ENCODE measurements at places on chromosomes 4 and X.

DNA sequence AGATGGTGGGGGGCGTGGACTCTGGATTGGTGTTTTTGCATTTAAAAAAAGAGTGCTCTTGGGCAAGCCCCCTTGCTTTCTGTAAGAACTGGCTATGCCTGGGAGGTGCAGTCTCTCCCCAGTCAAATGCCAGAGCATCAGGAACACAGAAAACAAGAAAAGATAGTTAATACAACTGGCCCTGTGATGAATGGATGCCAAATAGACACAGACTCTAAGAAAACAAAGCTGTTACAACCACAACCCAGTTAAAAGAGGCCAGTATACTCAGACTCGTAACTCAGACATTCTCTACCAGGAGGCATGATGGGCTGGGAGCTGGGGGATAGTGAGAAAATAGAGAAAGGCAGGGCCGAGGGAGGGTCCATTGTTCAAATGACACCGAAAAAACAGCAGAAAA, 32.5 kb upstream of the C1QTNF7 start:
- no peak for DNase-seq

GRCh38 chrX:38798956-38799355, 2.3 kb upstream of the MID1IP1 start:
- no peak for DNase-seq

DNA sequence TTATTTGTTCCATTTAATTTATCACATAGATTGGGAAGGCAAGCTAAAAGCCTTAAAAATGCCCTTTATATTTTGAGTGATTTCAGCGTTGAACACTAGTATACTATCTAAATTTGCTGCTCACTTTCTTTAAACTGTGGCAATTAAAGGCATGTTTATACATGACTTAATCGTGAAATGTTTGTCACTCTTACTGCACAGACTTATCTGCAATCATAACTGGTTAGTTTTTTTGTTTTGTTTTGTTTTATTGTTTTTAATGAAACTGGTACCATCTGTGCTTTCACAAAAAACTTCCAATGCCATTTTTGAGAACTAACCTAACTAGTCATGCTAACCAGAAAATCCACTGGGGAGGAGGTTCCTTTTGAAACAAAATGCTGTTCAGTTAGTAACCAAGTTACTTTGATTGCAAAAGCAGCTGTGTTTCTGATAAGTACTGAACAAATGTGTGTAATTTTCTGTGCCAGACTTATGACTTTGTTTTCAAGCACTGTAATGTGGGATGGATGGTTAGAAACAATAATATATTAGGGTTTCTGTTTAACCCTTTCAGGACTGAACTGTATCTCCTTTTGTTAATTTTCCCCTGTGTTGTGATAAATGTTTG, 56.1 kb downstream of the CCKAR start:
- DNase-seq: no peak

- DNase-seq: no peak
Measured at GRCh38 chrX:85516131-85516530, 136.7 kb upstream of the POF1B start.

DNA sequence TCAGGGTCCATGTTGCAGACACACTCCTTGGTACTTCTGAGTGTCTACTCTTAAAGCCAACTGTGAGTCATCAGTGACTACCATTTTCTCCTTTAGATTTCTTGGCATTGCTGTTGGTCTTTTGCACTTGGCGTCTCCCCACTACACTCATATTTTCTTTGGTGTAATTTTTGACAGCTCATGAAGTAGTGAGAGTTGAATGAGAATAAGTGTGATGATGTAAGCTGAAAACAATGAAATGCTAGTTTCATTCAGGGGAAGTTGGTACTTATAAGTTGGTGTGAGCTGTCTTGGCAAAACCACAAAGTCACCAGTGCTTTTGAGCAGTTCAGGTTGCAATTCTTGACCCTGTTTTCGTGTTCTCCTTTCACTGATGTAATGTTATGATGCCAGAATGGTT, 142.9 kb upstream of the ARX start:
- DNase-seq: no peak
